ENCODE measurements at places on chromosomes 2 and 18.

- DNase-seq, result no peak
Observed at GRCh38 chr2:138536302-138536701, 34.7 kb downstream of the SPOPL start.

DNA sequence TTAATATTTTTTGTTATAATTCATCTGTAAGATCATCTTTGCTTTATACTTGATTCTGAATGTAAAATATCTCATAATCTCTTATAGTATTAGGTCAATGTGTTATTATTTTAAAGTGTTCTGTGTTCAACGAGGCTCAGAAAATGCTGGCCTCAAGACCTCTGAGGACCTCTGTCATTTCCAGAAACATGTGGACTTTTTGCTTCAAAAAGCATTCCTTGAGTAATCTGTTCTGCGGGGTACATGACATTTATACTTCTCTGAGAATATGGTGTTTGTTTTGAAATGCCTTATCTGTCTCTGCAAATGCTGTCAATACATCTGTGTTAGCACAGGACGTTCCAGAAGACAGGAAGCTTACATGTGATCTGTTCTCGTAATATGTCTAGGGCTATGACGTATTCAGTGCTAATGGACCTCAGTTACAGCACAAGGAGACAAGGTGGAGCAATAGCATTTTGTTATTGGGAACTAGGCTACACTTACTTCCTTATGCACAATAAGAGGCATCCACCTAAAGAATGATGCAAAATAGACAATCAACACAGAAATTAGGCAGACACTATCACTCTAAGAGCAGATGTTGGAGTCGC, 37.6 kb upstream of the IL1RL1 start:
- peak; percentile 37 for DNase-seq

DNA sequence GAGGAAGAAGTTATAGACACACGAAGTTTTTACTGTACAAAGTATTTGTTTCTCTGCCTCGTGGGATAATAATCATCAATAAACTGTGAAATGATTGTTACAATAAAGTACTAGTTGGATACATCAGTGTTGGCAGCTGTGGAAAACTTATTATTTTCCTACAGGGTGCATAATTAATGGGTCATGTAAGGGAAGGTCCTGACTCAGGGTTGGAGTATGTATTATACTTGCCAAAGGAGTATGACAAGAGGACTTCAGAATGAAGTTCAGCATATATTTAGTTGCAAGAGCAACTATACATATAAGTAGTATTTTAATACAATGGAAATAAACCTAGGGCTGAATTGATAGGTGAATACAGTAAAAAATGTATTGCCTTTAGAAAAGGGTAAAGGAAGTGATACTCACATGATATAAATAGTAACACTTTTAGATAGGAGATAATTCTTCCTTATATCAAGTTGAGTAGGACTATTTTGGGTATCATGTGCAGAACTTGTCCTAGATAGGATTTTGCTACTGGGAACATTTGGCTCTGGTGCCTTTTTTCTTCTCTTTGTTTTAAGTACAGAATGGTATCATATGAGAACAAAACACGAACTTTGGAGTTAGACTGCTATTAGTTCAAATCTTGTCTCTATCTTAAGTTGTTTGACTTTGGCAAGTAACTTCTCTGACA, 79.1 kb downstream of the PLCL1 start:
- DNase-seq, result no peak

DNA sequence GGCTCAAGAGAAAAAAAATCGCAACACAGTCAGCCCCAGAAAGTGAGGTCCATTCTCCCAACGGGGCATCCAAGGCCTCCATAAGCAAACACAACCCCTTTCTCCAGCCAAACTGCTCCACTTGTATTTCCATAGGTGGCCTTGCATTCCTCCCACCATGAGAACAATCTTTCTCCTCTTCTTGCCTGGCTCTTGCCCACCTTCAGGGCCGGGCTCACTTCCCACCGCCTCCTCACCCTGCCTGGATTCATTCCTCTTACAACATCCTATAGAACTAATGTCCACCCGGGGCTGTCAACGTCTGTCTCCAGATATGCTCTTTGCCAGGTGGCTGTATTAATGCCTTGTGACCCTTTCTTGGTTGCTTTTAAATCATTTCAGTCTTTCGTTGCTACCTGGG, 124.5 kb downstream of the SMAD7 start:
- DNase-seq, result no peak

DNA sequence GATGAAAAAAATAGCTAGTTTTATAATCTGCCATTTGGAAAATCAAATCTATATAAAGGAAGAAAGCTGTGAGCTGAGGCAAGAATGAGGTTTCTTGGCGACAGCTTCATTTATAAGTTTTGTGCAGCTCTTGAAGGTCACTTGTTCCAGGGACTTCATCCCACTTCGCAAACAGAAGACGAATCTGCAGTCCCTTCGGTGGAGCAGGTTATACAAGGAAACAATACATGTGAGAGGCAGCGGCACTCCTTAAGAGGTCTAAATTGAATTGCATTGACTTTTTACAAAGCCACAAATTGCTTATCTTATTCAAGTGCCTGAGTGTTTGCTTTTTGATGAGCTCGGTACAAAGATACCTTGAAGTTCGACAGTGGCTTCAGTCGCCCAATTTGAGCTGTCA, 72.2 kb downstream of the C1QL2 start:
- no peak for DNase-seq

DNA sequence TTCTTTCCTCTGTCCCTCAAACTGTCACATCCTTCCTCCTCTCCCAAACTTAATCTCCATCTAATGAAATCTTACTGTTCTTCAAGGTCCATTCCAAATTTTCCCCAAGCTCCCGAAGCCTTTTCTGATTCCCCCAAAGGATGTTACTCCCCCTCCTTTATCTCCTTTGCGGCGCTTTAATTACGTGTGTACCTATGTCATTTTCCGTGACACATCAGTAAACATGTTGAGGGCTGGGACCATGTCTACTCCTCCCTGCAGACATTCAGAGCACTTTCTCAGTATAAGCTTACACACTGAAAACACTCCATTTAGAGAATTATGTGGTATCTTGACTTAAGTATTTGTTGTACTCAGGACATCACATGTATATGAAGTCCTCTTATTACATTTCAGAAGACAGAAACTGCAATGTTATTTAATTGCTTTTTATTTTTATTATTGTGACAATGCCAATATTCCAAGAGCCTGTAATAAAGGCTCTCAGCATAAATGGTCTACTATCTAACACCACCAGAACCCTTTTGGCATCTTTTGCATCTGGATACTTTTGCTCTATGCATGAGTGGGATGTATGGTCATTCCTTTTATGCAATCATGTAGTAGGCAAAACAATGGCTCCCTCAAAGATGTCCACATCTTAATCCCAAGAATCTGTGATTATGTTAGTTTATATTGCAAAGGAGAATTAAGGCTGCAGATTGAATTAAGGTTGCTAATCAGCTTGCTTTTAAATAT, 1.8 kb downstream of the NMI start:
- DNase-seq, result no peak

- DNase-seq, result no peak
Observed at GRCh38 chr18:10022365-10022764, 108.5 kb downstream of the VAPA start.

- DNase-seq, result no peak
Observed at GRCh38 chr2:40820319-40820718, 368.4 kb upstream of the SLC8A1 start.

DNA sequence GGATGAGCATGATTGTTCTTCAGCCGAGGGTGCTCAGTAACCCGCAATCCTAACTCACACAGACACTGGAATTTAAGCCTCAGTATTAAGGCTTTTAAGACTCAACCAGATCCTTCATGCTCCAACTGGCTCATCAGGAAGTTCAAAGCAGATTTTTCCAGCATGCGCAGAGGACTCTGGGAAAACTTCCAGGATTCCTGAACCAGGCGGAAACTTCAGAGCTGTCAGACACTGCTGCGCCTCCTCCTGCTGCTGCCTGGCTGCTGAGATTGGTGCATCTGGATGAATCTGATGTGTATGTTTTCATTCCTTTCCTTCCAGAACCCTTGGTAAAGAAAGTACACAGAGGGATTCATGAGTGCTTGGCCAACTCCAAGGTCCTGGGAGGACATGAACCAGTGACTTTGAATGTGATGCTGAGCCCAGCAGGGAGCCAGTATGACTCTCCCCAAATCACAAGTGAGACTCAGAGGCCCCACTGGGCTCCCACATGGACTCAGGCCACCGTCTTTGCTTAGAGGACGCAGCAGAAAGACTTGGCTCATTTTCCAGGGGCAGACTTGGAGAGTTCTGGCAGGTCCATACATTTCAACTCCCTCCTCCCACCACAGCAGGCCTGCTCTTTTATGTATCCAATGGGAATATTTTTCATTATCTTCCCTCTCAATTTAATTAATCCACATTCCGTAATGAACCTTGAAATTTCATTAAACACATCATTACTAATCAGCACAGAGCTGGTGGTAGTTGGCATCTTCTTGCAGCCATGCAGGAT, 143.5 kb upstream of the HDAC4 start:
- DNase-seq, result no peak

DNA sequence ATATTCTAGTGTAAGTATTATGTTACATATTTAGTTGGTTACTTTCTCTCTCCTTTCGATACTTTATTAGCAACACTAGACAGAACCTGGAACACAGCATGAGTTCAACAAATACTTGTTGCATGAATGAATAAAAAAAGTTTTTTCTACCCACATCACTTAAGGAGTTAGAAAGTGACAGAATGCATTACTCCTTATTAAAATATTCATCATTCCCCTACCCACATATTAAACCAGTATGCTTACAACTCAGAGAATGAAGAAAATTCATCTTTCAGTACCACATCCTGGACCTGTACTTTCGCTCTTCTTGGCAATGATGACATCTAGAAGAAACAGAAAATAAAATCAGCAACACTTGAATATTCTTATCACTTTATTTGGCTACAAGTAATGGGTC, 6.0 kb downstream of the SRBD1 start:
- DNase-seq, result no peak

GRCh38 chr18:62767836-62768557, 52.7 kb downstream of the PHLPP1 start:
- DNase-seq, result no peak

GRCh38 chr2:101516823-101517690, 42.1 kb upstream of the RFX8 start:
- peak; percentile 92 for DNase-seq

- DNase-seq, result no peak
Observed at GRCh38 chr18:27931535-27931934, 245.4 kb downstream of the CDH2 start.

DNA sequence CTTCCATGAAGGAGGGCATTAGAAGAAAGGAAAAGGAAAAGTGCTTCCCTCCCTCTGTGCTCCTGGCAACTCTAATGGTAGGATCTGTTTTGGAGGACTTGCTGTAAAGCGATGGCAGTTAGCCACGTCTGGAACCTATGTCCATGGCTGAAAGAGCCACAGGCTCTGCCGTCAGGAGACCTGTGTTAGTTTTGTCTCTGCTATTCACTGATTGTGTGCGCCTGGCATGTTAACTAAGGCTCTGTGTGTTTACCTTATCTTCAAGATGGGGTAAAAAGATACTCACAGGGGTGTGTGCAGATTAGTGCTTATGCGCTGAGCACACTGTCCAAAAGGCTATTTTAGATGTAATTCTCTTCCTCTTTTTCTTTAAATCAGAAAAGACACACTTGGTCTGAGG, 109.8 kb upstream of the LTBP1 start:
- DNase-seq, result no peak

DNA sequence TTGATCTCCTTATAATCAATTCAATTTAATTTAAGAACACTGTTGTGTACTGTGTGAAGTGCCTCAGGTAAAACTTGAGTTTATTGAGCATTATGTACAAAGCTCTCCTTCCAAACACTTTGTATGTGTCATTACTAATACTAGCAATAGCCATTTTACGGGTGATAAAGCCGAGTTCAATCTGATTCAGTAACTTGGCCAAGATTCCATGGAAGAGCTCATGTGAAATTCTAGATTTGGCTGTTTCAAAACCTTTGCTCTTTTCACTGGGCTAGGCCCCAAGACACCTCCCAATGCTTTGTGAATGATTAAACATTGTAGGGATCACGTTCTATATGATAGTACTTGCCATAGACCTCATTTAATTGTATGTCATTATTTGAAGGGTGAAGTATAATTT, 8.9 kb upstream of the NFE2L2 start:
- no peak for DNase-seq

- no peak for DNase-seq
Observed at GRCh38 chr2:43460611-43461365, 135.1 kb downstream of the THADA start.

- DNase-seq, result no peak
Observed at GRCh38 chr18:29488617-29489016, 1311.7 kb upstream of the CDH2 start.

- no peak for DNase-seq
Observed at GRCh38 chr2:38731684-38732221, 19.4 kb downstream of the SRSF7 start.

DNA sequence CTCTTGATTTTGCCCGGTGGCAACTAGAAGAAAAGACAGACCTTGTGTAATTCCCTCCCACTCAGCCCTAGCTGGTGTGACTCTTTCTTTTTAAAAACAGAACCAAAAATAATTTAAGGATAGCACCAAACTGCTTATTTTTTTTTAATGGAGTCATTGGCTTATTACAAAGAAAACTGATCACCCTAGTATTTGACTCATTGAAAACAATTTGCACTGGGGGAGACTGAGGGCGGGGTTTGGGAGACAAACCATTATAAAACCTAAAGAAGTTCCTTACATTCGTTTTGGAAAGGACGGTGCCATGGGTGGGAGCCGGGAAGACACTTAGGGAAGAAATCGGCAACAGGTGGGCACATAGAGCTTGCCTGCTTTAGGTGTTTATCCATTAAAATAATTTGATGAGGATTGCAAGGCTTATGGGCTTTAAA, 2.5 kb downstream of the PAX3 start:
- DNase-seq, result peak; percentile 41

GRCh38 chr2:111930875-111931274, 32.5 kb downstream of the MERTK start:
- no peak for DNase-seq

GRCh38 chr2:115520727-115521126, 1078.3 kb downstream of the DPP10 start:
- DNase-seq, result no peak

All from suppressor macrophage (primary cell).